ENCODE measurements at places on chromosomes 11 and 22. TPM values are rescaled to one million over a fixed set of nuclear protein-coding genes. Genes with fewer than 3 reads are reported as not detected.

DNA sequence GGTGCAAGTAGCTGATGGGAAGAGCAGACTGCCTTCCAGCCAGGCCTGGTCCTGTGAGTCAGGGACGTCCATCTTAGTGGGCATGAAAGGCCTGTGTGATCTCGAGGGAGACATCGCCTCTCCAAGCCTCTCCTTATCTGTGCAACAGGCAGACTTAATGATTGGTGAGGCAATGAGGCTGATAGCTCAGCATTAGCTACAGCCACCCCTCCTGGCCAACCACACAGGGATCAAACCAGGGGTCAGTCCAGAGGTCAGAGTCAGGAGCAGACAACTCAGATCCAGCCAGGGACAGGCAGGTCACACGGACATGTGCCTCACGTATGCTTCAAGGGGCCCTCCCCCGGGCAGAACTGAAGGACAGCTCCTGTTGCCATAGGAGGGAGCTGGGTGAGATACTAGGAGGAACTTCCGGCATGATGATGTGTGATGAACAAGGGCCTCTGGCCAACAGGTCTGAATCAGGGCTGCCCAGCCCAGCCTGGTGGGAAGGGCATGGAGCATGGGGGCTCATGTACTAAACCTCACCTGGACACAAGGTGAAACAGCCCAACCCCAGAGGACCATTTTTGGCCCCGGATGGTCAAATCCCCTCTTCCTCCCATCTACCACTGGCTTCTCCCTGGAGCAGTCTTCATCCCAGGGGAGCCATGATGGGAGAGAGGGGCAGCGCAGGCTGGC lies 2.8 kb upstream of the APOC3 start:
- H3K27ac ChIP-seq: no peak overlapping the region
- H3K4me3 ChIP-seq: no peak overlapping the region
- no peaks in the 10 kb centered on the region for H3K27me3 ChIP-seq
- H3K4me1 ChIP-seq: no peaks in the 10 kb centered on the region
- no peak for DNase-seq

DNA sequence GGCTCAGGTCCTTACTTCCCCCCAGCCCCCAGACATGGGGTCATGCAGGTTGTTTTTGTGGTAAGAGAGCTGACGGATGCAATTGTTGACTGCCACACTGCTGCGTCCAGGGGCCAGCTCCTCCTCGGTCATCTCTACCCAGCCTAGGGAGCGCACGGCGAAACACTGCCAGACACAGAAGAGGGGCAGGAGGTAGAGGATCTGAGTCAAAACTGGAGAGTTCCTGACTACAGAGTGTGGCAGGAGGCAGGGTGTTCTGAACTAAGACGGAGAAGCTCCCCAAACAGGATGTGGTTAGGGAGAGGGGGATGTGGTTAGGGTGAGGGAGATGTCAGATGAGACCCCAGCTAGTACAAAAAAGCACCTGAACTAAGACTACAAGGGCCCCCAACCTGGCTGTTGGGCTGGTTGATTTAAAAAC lies 12.3 kb downstream of the SMPD1 start:
- DNase-seq: no peak
- H3K4me3 ChIP-seq: no peak overlapping the region
- peaks cover 4% of the 10 kb centered on the region for H3K4me1 ChIP-seq
- peak overlapping the region; percentile 60 for H3K27ac ChIP-seq
- no peaks in the 10 kb centered on the region for H3K27me3 ChIP-seq

Gene MOGAT2
- total RNA-seq: not detected

DNA sequence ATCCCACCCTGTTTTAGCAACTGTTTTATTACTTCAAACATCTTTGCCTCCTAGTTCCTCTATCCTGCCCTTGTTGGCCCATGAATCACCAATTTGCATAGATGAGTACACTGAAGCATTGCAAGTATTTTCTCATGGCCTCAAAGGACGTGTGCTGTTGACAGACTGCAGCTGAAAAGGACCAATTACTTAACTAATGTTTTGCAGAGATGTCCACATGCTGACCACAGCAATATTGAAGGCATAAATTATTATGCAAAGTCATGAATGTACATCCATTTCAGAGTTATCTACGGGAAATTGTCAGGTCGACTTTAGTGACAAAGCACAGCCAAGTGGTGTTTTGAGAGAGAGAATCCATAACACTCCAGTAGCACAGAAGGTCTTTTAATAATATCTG lies 64.8 kb downstream of the CADM1 start:
- no peaks in the 10 kb centered on the region for H3K36me3 ChIP-seq
- H3K4me3 ChIP-seq: no peak overlapping the region
- H3K27me3 ChIP-seq: no peaks in the 10 kb centered on the region
- H3K4me1 ChIP-seq: peaks cover 9% of the 10 kb centered on the region
- H3K27ac ChIP-seq: no peak overlapping the region

DNA sequence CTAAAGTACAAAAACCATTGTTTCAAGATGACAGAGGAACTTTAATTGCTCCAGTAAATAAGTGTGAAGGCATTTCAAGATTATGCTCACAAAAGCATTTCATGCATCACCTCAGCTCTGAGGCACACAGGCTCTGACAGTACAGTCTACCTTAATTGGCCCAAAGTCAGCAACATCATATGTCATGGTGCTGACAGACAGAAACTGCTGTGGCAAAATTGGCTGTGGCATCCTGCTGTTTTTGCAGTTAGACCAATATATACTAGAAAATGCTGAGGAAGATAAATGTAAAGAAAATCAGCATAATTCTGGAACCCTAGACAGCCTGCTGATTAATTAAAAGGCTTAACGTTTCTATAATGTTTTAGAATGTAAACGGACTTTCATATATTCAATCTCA lies 34.9 kb upstream of the PPP2R1B start:
- H3K27ac ChIP-seq: no peak overlapping the region
- peaks cover 22% of the 10 kb centered on the region for H3K36me3 ChIP-seq
- no peaks in the 10 kb centered on the region for H3K4me1 ChIP-seq
- no peaks in the 10 kb centered on the region for H3K27me3 ChIP-seq
- no peak for DNase-seq

DNA sequence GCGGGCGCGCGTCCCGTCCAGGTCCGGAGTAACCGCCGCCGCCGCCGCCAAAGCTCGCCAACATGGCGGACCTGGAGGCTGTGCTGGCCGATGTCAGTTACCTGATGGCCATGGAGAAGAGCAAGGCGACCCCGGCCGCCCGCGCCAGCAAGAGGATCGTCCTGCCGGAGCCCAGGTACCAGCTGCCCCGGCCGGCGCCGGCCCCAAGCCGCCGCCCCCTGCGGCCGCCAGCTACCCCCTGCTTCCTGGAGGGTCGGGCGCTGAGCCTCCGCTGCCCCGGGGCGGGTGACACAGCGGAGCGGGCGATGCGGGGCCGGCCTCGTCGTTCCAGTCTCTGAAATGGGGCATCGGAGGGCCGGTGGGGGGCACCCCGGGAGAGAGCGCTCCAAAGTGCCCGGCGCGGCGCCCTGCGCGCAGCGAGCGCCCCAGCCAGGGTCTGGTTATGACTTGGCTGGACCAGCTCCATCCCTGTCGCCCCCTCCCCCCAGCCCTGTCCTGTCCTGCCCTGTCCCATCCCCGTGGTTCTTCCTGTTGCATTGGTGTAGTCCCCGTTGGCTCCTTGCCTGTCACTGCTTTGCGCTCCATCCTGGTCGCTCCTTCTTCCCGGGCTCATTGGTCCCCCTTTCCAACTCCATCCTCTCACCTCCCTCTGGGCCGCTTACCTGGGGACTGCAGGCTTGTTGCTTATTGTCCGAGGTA lies 653 bp downstream of the GRK3 start:
- peaks cover 22% of the 10 kb centered on the region for H3K4me1 ChIP-seq
- H3K4me3 ChIP-seq: peak overlapping the region; percentile 75
- H3K36me3 ChIP-seq: no peaks in the 10 kb centered on the region
- DNase-seq: peak; percentile 78
- H3K27me3 ChIP-seq: no peaks in the 10 kb centered on the region

Gene CRYBA4
- not detected for total RNA-seq

DNA sequence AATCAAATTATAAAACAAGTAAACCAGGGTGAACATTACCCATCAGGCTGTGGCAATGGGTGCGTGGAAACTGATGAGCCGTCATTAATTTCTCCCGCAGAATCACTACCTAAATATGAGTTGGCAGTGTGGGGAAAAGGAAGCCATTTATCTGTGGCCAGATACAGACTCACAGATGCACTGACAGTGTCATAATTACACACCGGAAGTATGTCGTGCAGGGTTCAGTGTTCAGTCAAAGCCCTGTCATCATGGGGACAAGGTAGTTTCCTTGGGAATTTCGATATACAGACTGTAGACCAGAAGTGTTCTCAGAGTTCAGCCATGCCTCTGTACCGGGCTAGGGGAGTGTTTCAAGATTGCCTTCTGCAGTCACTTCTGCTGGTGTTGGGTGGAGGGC lies 119.2 kb upstream of the SEZ6L start:
- H3K36me3 ChIP-seq: no peaks in the 10 kb centered on the region
- DNase-seq: no peak
- no peak overlapping the region for H3K27ac ChIP-seq

DNA sequence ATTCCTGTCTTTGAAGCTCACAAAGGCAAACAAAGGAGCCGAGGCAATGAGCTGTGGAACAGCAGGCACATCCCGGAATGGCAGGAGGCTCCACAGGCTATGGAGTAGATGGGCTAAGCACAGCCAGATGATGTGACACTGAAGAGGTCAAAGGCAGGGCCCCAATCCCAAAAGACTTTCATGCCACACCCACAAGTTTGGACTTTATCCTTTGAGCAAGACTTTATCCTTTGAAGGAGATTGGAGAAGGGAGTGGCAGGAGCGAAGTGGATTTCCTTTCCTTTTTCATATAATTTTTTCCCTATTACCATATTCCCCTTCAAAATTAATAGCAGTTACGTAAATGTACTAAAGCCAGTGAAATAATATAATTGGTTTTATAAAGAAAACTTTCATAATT lies 379.4 kb downstream of the CADM1 start:
- no peaks in the 10 kb centered on the region for H3K36me3 ChIP-seq
- H3K4me1 ChIP-seq: no peaks in the 10 kb centered on the region
- H3K27ac ChIP-seq: no peak overlapping the region
- H3K27me3 ChIP-seq: no peaks in the 10 kb centered on the region
- H3K4me3 ChIP-seq: no peak overlapping the region
- DNase-seq: no peak

- H3K27me3 ChIP-seq: no peaks in the 10 kb centered on the region
- H3K4me3 ChIP-seq: no peak overlapping the region
- peaks cover 50% of the 10 kb centered on the region for H3K36me3 ChIP-seq
- H3K4me1 ChIP-seq: peaks cover 14% of the 10 kb centered on the region
- H3K27ac ChIP-seq: no peak overlapping the region
Observed at GRCh38 chr22:31867386-31868153, 76.8 kb upstream of the YWHAH start.

Gene SLC5A4
- total RNA-seq: 1.6 TPM

Gene MS4A7
- 184 TPM for total RNA-seq

Gene ATG16L2
- 77.5 TPM for total RNA-seq

GRCh38 chr22:45781966-45782365 lies 110.3 kb downstream of the ATXN10 start:
- H3K27me3 ChIP-seq: no peaks in the 10 kb centered on the region
- H3K27ac ChIP-seq: no peak overlapping the region
- H3K36me3 ChIP-seq: no peaks in the 10 kb centered on the region
- peaks cover 16% of the 10 kb centered on the region for H3K4me1 ChIP-seq

DNA sequence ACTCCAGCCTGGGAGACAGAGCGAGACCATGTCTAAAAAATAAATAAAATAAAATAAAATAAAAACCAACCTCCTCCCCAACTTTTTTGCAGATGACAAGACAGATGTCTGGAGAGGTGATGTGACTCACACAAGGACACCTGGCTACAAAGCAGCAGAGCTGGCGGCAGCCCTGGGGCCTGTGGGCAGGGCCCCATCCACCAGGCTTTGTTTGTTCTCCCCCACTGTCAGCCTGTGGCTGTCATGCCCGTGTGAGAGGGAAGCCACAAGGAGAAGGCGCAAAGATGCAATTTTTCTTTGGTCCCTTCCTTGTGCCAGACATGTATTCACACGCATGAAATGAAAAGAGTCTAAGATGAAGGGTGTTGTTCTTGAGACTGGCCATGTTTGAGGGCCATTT lies 16.6 kb downstream of the CD59 start:
- peaks cover 52% of the 10 kb centered on the region for H3K4me1 ChIP-seq
- no peak overlapping the region for H3K4me3 ChIP-seq
- peaks cover 65% of the 10 kb centered on the region for H3K36me3 ChIP-seq

DNA sequence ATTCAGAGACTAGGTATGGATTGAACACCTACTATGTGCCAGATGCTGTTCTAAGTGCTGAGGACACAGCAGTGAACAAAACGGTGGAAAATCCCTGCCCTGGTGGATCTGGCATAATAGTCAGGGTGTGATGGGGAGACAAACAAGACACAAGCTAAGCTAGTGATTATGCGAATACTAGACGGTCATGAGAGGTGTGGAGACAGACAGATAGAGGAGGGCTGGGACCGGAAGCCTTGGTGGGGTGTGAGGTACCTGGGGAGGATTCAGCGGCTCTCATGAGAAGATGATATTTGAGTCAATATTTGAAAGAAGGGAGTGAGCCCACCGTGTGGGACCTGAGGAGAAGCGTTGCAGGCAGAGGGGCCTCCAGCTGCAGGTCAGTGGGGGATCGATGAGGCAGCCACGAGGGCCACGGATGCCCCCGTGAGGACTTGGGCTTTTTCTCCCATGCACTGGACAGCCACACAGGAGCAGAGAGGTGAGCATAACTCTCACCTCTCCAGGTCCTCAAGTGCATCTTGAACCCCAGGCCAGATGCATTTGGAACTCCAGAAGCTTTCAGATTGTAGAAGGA lies 4.7 kb downstream of the CD5 start:
- H3K27me3 ChIP-seq: peaks cover 4% of the 10 kb centered on the region
- DNase-seq: peak; percentile 25
- H3K36me3 ChIP-seq: no peaks in the 10 kb centered on the region
- no peaks in the 10 kb centered on the region for H3K4me1 ChIP-seq
- no peak overlapping the region for H3K27ac ChIP-seq
- no peak overlapping the region for H3K4me3 ChIP-seq

DNA sequence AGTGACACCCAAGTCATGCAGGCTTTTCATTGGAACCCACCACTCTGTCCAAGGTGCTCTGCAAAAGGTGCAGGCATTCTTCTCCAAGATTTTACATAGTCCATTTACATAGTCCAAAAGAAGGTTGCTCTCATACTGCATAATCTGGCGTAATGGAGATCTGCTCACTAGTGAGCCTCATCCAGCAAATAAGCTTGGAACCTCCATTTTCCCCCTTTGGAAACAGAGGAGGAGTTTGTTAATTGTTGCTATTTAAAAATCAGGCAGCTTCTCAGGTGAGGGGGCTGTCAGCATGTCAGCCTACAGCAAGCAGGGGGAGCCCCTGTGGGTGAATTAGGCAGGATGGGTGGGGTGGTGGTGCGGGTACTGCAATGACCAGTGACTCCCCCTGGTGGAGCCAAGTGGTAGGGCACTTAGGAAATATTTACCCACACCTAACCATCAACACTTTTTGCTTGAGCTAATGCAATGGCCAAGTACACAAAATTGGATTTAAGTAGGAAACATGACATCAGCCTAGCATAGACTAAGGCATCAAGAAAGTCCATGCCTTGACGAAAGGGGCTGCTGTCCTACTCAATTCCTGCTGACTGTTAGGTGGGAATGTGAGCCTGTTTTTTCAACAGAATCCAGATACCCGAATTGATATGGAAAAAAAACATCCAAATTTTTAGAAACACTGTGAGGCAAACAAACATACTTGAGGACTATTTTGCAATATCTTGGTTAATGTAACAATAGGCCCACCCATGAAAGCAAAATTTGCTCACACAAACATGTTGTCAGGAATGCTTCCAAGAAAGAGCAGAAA lies 64.5 kb downstream of the AMBRA1 start:
- H3K27me3 ChIP-seq: no peaks in the 10 kb centered on the region
- no peak overlapping the region for H3K27ac ChIP-seq
- H3K4me1 ChIP-seq: peaks cover 17% of the 10 kb centered on the region
- DNase-seq: peak; percentile 67

- H3K4me3 ChIP-seq: no peak overlapping the region
- H3K4me1 ChIP-seq: peaks cover under 1% of the 10 kb centered on the region
- H3K27me3 ChIP-seq: no peaks in the 10 kb centered on the region
- no peak for DNase-seq
Observed at GRCh38 chr11:45906096-45906682, 882 bp downstream of the FREY1 start.

Gene SEC14L6
- total RNA-seq: 17.2 TPM
